Neural crest cell (in vitro differentiated cells): ENCODE measurements at places on chromosomes 11 and 22. TPM values are rescaled to one million over a fixed set of nuclear protein-coding genes. Genes with fewer than 3 reads are reported as not detected.

HMOX1 gene
- total RNA-seq: 2.2 and 2.4 TPM in 2 replicates

MAPK8IP1 gene
- 36.6 and 38.7 TPM in 2 replicates for total RNA-seq

MS4A18 gene
- not detected in 2 replicates for total RNA-seq

SAA4 gene
- total RNA-seq: not detected in 2 replicates

MS4A12 gene
- not detected in 2 replicates for total RNA-seq

OR2AT4 gene
- not detected in 2 replicates for total RNA-seq
